Stimulated activated memory B cell treated with anti-CD40 and anti-IgM and Interleukin-4, amounts not matched to agents 10 μg/mL and 1 μg/mL and 100 μg/mL, for 72 hours (primary cell): ENCODE measurements at places on chromosomes 6 and 20.

DNA sequence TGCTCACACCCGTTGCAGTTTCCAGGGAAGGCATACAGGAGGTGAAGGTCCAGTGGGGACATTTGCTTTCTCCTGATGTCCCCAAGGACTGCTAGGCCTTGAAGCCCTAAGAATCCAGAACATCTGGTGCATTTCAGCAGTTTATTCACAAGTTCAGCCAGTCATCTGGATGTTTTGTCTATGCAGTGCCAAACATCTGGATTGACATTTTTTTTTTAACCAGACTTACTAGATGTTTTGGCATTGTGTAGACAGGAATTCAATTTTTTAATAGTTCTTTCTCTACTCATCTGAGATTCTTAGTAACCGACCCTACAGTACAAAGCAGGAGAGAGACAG is 256.2 kb downstream of the CLIC5 start:
- no peak for ATAC-seq

GRCh38 chr20:61956396-61957342 is 109.0 kb downstream of the TAF4 start:
- ATAC-seq, result no peak

- no peak for ATAC-seq
Observed at GRCh38 chr20:17651760-17652388, 30.2 kb downstream of the RRBP1 start.

GRCh38 chr6:139148557-139149235 is 13.8 kb downstream of the HECA start:
- ATAC-seq, result no peak

DNA sequence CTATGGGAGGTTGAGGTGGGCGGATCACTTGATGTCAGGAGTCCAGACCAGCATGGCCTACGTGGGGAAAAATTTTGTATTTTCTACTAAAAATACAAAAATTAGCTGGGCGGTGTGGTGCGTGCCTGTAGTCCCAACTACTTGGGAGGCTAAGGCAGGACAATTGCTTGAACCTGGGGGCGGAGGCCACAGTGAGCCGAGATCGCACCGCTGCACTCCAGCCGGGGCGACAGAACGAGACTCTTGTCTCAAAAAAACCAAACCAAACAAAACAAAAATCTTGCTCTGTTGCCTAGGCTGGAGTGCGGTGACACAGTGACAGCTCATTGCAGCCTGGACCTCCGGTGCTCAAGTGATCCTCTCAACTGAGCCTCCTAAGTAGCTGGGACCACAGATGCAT is 16.2 kb downstream of the OR2W1 start:
- no peak for ATAC-seq

DNA sequence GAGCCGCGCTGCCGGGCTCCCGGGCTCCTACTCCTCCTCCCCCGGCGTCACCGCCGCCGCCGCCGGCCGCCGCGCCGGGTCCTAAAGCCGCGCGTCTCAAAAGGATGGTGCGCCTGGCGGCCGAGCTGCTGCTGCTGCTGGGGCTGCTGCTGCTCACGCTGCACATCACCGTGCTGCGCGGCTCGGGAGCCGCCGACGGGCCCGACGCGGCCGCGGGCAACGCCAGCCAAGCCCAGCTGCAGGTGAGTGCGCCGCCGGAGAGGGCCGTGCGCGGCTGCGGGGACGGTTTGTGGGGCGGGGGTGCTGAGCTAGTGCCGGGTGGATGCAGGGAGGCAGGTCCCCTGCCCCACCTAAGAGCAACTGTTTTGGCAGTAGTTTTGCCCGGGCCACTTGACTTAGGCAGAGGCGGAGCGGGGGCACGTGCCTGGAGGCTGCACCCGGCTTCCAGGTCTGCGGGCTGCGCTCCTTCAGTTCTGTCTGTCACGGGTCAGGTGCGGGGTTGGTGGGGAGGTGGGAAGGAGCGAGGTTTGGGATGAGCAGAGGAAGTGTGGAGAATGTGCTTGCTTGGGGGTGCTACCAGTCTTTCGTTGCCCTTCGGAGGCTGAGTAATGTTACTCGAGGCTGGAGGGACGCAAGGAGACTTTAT is 722 bp downstream of the ISM1 start:
- ATAC-seq, result peak; percentile 55

DNA sequence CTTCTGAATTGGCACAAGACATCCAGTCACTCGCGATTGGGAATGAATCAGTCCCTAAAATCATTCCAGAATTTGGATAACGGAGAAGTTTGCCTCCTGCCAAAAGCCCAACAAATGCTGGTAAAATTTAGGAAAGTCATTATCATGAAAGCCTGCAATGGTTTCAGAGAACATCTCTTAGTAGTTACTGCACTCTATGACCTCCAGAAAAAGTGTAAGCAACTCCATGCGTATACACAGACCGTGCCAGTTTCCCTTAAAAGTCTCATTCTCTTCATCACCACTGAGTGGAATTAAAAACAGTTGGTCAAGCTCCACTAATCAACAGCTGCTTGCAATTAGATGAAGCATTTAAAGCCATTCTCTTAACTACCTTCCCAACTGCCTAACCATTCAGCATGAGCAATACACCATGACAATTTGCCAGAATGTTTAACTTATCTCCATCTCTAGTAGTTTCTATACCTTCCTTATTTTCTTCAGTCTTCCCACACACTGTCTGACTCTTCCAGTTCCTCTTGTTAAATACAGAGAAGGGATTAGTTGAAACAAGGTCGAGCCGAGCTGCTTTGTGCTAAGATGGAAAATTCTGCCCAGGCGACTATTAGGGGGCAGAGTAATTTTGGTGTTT is 183.6 kb upstream of the PRDM1 start:
- ATAC-seq, result no peak

DNA sequence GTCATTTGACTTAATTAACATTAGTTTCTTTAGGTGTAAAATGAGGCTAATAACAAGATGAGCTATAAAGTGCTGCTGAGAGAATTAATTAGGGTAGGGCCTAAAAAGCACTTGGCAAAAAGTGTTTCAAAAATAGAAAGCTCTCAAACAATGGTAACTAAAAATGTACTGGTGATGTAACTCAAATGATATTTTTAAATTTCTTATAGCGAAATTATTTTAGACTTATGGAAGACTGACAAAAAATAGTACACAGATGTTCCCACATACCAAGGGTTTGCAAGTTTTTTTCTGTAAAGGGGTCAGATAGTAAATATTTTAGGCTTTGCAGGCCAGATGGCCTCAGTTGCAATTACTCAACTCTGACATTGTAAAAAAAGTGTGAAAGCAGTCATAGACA is 190.7 kb upstream of the UFL1 start:
- ATAC-seq, result no peak

DNA sequence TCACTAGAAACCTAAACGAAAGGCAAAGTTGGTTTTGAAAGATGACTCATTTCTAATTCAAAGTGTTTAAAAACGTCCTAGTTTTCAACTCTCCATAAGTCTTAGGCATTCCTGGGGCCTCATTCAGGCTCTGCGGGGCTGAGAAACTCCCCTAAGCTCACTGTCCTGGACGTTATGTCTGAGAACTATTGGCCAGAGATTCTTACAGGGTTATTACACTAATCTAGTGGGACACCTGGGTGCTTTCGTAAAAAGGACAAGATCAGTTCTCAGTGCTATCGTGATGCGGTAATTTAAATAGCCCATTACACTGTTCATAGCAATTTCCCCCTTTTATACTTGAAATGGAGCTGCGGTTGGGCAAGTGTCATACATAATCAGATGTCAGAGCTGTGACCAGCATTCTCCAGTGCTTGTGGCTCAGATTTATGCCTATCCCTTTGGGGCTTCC is 280.9 kb downstream of the QKI start:
- ATAC-seq, result no peak

GRCh38 chr6:33865478-33866077 is 61.8 kb upstream of the MLN start:
- ATAC-seq, result no peak

- ATAC-seq, result no peak
Observed at GRCh38 chr6:147278891-147279290, 74.7 kb downstream of the STXBP5 start.

DNA sequence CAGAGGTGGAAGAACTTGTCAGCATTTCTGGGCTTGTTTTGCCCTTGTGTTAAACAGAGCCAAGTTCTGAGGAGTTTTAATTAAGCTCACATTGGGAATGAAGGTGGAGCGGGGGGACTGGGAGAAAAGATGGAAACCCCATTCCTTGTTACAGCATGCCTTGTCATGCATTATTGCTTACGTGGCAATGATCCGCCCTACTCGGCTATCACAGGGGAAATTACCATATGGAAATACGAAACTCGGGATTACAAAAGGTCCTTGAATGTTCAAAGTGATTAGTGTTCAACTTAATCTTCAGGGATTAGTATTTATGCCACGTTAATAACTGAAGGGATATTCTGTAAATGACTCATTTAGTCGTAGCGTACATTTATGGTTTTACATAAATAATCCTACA is 86.4 kb downstream of the MAP3K7 start:
- ATAC-seq, result no peak

DNA sequence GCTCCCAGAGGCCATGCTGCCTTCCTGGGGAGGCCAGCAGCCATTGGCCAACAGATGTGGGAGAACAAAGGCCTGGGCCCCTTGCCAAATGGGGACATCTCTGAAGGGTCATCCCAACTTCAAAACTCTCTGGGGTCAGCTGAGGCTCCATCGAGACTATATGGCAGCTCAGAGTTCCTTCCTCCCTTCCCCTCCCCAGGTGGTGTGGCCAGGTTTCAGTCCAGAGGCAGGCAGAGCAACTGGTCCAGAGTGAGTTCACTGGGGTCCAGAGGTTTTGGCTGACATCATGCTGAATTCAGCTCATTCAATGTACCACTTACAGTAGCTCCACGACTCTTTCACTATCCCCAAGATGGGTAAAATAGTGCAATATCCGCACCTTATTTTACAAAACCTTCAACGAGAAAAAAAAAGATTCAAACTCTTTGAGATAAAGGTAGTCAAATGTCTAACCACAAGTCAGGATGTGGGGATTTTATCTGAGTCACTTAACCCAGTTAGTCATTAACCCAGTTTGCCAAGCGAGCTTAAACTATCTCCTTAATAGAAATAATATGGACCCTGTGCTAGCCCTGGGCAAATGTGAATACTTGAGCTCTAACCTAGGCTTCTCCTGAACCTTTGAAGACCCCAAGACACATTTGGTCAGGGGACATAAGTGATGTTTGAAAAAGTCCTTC is 108.4 kb upstream of the PLEKHG1 start:
- ATAC-seq, result peak; percentile 63

- ATAC-seq, result no peak
Observed at GRCh38 chr6:129124347-129124746, 241.4 kb downstream of the LAMA2 start.

DNA sequence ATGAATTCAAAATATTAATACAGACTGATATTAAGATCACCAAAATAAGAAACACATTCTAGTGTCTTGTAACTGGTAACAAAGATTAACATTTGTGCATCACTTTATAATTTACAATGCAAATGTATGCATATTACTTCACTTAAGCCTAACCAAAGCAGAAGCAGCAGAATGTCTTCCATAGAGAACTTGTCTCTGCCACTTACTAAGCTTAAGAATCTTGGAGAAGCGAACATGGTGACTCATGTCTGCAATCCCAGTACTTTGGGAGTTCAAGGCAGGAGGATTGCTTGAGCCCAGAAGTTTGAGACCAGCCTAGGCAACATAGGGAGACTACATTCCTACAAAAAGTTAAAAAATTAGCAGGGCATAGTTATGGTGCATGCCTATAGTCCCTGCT is 18.8 kb downstream of the AK9 start:
- no peak for ATAC-seq

DNA sequence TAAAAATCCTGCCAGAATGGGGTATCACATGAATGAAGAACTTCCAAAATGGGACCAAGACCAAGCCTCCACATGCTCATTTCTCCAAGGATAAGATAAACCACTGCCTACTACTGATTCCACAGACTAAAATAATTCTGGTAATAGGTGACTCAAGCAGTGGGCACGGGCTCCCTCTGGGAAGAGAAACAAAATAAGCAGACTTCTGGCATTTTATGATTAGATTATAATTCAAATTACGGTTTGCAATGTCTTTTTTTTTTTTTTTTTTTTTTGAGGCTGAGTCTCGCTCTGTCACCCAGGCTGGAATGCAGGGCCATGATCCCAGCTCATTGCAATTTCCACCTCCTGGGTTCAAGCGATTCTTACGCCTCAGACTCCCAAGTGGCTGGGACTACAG is 16.0 kb downstream of the UQCC1 start:
- no peak for ATAC-seq

DNA sequence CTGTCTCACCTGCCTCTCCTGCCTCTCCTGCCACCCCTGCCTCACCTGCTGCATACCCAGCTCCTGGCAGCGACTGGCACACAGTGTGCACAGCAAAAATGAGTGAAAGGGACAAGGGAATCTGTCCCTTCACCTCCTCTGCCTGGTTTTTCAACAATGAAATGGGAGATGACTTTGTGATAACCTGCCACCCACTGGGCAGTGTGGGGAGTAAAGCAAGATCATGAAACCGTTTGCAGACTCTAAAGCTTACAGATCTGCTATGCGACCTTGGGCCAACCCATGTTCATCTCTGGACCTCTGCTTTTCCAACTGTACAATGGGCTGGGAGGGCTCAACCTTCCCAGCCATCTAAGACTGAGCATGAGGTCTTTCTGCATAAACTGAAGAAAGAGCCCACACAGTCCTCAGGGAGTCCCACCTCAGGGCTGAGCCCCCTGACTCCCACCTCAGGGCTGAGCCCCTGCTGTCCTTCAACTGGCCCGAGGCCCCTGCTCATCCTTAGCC is 81.1 kb downstream of the RIPOR3 start:
- no peak for ATAC-seq

- no peak for ATAC-seq
Observed at GRCh38 chr6:157967486-157967885, 14.2 kb upstream of the SYNJ2 start.

GRCh38 chr6:10847684-10848083 is 9.3 kb upstream of the MAK start:
- ATAC-seq, result no peak

- ATAC-seq, result peak; percentile 79
Observed at GRCh38 chr6:39934131-39934757, at the start of gene MOCS1. Gene MOCS1 (minus strand): TSS chr6:39934462. CDS start chr6:39934417, 45 bp downstream.

GRCh38 chr6:24191346-24191745 is 65.3 kb downstream of the NRSN1 start:
- ATAC-seq, result no peak

DNA sequence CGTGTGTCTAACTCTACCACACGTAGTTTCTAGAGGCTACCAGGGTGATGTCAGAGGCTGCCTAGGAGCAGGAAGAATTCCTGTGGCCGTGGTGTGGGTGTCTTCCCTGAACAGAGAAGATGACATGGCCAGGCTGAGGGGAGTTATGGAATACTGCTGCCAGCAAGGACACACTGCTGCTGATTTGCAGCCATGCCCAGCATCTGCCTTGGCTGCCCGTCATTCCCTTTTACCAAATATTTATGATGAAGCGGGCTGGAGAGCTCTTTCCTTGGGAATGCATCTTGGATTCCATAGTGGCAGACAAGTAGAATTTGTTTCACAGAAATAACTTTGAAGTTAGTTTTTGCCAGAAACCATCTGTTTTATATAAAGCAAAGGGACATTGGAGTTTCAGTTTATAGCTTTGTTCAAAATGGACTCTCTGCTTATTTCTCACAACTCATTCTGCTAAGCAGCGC is 80.8 kb upstream of the VSTM2L start:
- no peak for ATAC-seq
